AG08395 (cell line): ENCODE measurements at places on chromosomes 16 and 17.

DNA sequence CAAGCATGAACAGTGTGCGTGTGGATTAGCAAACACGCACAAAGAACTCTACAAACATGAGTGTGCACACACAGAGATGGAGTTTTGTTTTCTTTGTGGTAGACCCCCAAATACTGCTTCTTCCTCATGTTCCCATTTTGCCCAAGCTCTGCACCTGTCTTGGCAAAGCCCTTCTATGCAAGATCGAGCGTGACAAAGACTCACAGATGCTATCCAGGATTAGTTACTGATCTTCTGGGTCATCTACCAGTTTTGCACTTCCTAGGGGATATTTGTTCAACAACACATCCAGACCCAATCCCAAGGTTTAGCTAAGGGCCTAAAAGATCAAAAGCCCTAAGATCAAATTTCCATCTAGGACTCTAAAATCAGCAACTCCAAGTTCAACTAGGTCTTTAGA is 16.0 kb downstream of the LRRC36 start:
- DNase-seq, result no peak

DNA sequence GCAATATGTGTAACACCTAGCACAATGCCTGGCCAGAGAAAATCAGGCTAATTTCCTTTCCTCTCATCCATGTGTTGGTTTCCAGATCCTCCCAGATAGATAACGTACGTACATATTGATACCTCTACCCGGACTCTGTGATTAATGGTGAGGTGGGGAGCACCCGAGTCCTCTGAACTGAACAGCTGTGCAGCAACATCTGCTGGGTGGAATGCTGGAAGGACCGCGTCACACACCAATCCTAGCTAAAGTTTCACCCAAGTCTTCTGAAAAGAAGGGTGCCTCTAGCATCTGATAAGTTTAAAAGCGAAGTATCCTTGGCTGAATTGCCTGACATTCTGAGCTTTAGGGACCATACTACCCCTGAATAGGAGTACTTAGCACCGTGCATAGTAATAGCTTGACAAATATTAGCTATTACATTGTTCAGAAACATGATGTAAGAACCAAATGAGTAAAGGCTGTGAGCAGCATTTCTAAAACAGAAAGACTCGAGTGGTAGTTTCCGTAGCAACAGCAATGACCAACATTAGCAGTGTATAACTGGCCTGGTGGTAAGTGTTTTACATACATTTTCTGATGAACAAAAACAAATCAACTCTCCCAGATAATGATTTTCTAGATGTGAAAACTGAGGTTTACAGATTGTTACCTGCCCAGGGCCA is 91.4 kb downstream of the SYCE1L start:
- DNase-seq, result no peak

DNA sequence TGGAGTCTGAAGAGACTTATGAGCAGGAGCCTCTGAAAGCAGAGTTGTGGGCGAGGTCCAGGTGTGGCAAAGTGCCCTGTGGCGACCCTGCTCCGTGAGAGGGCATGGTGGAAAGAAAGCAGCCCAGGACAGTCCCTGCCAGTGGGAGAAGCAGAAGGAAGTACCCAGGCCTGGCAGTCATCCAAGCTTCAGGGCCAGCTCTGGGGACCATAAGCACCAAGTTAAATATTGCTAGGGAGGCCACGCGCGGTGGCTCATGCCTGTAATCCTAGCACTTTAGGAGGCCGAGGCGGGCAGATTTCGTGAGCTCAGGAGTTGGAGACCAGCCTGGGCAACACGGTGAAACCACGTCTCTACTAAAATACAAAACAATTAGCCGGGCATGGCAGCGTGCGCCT is 4.9 kb upstream of the ASGR1 start:
- DNase-seq, result no peak

DNA sequence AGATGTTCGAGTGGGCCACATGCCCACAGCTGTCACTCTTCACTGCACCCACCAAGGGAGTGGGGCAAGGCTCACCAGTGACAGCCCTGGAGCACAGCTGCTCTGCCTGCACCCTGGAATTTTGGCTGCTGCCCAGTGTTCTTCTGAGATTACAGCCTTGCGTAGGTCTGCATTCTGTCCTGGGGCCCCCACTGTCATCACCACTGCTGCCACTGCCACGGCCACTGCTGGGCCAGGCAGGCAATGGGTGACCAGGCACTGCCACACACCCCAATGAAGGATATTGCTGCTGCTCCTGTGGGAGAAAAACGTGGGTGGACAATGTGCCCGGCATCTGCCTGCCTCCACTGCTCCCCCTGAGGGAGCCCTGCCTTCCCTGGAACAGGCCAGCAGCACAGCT is 1717.0 kb downstream of the TP53TG3F start:
- DNase-seq, result no peak

DNA sequence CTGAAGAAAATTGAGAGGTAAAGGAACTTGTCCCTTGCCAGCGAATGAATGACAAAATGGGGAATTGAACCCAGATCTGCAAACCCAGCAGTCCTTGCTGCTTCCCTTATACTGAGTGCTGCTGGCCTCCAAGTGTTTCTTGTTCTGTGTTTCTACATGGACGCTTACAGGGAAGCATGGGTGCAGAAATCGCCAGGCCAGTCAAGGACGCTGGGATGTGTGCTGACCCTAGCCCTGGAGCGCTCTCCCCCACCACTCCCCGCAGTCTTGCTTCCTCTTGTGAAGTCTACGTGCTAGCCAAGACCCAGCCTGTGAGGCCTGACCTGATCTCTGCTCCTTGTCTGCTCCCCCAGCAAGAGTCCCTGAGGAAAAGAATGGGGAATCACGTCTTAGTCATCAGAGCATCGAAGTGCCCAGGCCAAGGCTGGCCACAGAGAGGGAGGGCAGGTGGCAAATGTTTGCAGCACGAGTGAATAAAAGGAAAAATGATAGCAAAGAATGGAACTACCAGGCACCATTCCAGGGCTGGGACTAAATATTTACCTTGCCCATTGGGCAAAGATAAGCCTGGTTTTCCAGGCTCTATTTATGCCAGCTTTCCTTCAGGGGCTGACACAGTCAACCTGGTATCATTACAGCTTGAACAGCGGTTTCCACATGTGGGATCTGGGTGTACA is 17.4 kb downstream of the CA4 start:
- no peak for DNase-seq

DNA sequence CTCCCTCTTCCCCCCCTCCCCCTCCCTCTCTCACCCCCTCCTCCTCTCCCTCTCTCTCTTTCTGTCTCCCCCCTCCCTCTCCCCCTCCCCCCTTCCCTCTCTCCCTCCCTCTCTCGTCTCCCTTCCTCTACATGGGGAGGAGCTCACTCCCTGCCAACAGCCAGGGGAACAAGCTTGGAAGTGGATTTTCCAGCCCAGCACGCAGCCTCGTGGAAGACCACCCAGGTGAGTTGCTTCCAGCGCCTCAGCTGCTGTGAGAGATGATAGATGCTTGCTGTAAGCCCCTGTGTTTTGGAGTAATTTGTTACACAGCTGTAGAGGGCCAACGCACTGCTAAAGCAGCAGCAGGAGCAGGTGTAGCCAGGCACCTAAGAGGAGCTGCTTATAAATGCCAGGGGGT is 20.8 kb downstream of the ACTG1 start:
- DNase-seq, result no peak

- peak; percentile 87 for DNase-seq
These were observed 206.7 kb downstream of the RPTOR start for GRCh38 chr17:80751070-80751945.

GRCh38 chr17:57755480-57756070 is 10.5 kb upstream of the CCDC182 start:
- no peak for DNase-seq

DNA sequence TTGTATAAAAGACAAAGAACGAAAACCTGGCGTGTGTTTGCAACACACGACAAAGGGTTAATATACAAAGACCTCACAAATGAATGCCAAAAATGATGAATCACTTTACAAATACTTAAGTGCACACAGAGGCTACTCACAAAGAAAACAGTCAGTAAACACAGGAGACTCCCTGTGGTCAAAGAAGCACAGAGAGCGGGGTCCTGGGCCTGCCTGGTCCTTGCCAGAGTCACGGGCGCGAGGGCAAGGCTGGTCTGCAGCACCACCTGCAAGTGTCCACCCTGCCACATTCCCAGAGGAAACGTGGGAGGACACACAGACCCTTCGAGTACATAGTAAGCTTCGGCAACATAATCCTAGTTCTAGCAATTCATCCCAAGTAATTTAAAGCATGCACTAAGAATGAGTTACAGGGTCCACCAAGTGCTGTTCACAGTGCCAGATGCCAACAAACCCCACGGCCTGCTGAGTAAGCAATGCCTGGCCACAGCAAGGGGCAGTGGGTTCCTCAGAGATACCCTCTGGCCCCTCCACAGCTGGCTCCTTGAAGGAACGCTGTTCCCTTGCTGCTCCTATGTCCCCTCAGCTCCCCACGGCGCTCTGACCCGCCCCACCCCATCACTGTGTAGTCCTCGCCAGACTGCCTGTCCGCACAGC is 24.6 kb upstream of the FAAP100 start:
- peak; percentile 75 for DNase-seq

DNA sequence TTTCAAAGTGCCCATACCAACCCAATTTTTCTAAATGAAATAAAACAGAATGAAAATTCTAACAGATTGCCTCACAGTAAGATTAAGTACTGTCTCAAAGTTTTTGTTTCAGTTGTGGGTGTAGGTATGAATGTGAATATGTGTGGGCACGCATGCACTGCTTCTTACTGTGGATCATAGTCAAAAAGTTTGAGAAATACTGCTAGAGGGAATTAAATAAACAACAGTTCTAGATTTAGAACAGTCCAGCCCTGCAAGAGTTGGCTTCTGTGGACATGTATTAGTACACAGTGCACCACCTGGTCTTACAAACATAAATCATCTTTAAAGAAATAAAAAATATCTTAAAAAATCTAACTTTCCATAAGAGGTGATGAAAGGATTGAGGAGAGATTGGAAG is 8.4 kb downstream of the ZNF652 start:
- no peak for DNase-seq

- no peak for DNase-seq
These were observed 236.7 kb downstream of the RBFOX3 start for GRCh38 chr17:79374087-79374689.

DNA sequence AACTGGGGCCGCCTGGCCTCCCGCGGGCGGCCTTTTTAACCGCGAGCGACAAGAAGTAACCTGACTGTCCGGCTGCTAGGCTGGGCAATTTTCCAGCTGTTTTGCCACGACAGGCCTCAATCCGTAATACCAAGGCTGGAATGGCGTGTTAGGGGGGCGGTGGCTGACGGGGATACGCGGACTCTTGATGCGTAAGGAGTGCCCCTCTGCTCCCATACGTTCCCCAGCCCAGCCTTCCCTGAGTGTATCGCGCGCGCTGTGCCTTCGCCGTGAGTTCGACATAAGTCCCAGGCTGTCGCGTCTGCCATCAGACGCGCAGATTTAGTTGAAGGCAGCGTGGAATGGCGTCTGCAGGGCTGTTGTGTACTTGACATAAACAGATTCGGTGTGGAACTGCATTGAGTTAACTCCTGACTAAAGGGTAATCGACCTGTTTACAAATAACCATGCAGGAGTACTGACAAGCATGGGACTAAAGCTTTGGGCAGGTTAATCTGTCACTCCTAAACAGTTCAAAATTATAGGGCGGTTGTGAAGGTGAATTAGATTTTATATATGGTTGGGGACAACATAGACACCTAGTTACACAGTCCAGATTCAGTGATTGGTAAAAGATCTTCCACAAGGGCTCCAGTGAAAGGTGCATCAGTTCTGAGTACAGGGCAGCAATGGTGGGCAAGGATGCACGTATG is 16.6 kb upstream of the ERN1 start:
- DNase-seq, result peak; percentile 46

DNA sequence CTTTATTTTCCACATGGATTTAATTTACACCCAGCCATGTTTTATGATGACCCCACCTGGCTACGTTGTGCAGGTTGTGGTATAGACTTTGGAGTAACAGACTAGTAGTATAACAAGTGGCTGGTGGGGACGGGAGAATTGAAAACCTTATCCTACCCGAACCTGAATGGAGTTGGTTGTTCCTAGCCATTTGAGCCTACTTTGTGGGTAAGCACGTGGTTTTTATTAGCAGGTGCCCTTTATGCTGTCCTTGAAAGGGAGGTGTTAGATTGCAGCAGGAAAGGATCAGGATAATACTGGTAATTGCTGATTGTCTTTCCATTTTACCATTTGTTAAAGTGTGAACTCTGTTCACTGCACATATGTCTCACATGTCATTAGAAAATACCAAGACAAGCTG is 31.9 kb upstream of the PHAF1 start:
- no peak for DNase-seq

DNA sequence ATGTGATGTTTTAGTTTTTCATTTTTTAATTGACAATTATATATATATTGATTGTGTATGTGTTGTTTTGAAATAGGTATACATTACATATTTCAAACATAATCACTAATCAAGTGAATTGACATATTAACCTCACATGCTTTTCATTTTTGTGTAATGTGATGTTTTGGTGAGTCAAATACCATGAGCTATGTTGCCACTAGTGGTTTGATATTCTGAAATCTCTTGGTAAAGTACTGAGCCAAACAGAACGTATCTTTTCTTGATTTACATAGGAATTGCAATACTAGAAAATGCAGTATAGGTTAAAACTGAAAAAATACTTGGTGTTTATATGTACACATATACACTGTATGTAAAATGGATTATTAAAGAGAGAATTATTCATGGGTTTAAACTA is 65.2 kb upstream of the SIAH1 start:
- no peak for DNase-seq

GRCh38 chr17:42104264-42104663 is 6.0 kb upstream of the ZNF385C start:
- DNase-seq, result no peak

GRCh38 chr17:1912146-1912545 is 82.3 kb downstream of the RPA1 start:
- DNase-seq, result no peak

GRCh38 chr16:50879873-50880695 is 138.2 kb downstream of the CYLD start:
- no peak for DNase-seq

DNA sequence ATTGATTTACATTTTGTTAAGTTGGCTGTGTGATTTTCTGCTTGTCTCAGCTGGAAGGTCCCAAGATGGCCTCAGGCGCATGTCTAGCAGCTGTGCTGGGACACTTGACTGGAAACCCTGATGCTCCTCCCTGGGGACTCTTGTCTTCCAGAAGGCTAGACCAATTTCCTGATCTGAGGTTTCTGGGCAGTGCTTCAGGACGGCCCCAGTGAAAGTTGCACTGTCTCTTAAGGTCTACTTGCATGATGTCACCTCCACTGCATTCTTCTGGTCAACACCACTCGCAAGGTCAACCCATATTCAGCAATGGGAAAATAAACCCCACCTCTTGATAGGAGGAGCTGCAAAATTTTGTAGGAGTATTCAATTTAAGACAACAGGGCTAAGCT is 116.0 kb downstream of the SALL1 start:
- DNase-seq, result peak; percentile 39

DNA sequence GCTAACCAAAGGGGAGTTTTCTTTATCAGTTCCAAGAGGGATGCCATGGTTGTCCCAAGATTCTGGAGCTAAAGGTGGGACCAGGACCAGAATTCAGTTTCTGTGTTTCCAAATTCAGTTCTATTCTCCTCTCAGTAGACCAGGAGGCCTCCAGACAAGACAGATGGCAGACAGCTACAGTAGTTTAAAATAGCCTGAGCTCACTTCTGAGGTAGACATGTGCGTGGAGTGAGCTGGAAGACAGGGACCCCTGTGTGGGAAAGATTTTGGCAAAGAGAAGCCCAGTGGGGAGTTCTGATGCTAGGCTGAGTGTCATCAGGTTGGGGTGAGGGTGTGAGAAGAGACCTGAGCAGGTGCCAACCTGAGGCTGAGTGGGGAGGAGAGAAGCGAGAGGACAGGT is 95.4 kb downstream of the PRKCB start:
- DNase-seq, result no peak
